ENCODE measurements at places on chromosomes 2 and 18.

GRCh38 chr2:153431114-153431513, 47.4 kb downstream of the RPRM start:
- no peak for DNase-seq

DNA sequence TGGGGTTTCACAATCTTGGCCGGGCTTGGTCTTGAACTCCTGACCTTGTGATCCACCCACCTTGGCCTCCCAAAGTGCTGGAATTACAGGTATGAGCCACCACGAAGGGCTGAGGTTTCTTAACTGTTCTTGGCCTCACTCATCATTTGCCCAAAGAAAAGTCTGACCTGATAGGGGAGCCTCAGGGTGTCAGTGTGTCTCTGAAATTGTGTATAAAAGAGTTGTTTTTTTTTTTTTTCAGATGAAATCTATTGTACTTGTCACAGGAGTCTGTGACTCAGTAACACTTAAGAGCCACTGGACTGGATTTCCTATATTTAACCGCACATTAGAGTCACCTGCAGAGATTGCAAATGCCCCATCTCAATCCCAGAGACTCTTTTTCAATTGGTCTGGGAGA, 16.9 kb downstream of the PMAIP1 start:
- DNase-seq: no peak

DNA sequence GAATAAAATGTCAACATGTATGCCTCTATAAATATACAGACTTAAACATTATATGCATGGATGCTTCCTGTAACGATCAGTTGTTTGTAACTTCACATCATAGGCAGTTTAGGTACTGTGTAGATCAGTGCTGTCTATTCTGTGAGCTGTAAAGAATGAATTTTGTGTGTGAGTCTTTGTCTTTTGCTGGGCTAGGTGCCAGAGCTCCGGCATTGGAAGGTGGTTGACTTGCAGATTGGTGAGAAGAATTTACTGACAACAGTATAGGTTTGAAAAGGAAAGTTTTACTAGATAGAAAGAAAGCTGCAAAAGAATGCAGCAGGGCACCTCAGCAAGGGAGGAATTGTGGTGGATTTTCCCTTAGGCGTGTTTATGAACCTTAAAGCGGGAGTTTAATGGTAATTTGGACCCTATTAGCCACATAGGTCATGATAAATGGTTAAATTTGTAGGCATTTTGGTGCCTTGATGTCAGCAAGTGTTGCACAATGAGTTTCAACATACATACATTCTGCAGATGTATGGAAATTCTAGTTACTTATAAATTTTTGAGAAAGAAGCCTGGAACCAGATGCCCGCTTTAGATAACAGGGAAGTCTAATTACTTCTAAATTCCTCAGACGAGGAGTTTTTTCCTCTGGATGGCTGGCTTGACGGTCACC, 6.7 kb upstream of the QPCT start:
- DNase-seq: no peak

- DNase-seq: no peak
These were observed 185.5 kb upstream of the DOK6 start for GRCh38 chr18:69215161-69215560.

Data from CD4-positive, alpha-beta T cell treated with Interleukin-6 at 100 ng/mL for 8 hours (primary cell).